ENCODE measurements at places on chromosomes 5 and 9.

DNA sequence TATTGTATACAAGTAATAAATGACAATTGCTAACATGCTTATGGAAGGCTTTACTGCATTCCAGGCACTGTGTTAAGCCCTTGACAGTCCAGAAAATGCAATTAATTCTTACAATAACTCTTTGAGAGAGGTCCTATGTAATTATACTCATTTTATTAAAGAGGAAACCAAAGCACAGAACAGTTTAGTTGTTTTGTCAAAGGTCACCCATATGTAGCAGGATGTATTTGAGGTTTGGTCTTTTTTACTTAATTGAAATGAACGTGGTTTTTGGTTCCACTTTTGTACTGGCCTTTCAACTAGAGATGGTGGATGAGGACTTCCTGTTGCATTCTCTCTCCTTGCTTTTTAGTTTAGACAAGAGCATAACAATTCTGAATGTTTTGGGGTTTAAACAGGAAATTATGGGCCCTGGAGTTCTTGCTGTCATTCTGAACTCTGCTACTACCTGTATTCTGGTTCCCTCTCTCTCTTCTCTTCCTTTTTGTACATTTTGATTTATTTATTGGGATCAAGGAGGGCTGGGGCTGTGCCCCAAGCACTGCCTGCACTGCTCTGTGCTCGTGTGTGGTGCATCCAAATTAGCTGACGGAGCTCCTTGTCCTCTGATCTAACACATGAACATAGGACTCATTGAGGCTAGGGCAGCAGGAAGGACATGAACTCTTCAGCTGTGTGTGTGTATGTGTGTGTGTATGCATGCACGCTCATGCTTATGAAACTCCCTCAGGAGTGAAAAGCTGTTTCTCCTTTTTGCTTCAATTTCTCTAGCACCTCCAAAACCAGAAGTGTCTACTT lies 47.4 kb downstream of the SLC28A3 start:
- DNase-seq, result no peak

DNA sequence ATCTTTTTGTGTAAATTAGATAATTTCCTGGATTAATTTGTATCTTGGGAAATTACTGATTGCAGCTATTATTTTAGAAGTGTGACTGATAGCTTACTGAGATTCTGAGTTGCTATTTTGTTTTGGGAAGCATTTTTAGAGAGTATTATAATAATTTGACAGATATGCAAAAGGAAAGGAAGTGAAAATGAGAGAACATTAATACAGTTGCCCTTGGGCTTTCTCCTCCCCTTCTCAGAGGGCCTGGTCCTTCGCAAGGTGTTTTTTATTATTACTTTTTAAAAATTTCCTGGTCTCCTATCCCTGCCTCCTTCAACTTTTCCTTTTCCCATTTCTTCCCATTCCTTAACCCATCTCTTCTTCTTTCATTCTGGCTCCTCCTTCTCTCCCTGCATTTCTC lies 32.6 kb downstream of the UBAP1 start:
- DNase-seq, result no peak

DNA sequence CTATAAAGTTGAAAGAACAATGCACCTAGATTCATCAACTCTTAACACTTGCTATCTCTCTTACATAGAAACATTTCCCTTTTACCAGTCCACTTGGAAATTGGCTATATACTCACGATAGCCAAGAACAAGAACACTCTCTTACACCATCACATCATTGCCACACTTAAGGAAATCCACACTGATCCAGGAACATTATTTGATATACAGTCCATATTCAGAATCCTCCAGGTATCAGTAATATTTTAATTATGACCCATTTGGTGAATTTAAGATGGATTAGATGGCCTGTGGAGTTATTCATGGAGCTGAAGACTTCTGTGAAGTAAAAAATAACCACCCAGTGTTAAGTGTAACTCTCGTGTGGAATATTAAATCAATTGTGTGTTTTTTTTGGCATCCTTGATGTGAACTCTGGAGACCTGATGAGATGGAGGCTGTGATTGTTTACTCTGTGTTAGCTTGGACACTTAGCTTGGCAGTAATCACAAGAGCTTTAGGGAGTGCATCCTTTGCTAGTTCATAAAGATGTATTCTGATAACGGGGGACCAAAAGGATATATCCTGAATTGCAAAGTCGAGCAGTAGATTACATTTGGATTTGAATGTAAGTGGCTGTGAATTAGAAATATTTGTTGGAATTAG lies 52.0 kb upstream of the ABL1 start:
- no peak for DNase-seq

DNA sequence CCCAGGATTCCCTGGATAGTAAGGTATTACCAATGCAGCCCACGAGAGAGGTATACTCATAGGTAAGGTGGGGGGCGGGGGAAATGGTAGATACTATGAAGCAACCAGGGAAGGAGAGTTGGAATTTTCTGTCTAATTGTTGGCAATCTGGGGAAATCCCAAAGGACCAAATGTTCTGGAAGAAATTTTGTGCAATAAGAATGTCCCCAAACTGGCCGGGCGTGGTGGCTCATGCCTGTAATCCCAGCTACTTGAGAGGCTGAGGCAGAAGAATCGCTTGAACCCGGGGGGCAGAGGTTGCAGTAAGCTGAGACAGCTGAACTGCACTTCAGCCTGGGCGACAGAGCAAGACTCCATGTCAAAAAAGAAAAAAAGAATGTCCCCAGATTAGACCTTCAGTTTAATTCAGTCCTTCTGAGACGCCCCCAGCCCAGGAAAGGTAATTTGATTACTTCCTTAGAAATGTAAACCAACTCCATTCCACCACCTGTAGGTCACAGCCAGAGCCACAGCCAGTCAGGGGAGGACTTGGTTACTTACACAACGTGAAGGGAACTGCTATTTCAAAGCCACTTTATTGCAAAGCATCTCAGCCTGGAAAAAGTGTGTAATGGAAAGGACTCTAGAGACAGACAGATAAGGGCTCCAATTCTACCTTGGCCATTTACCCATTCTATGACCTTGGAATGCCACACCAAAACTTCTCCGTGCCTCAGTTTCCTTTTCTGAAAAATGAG lies 50.0 kb upstream of the KLF4 start:
- peak; percentile 26 for DNase-seq

- no peak for DNase-seq
Observed at GRCh38 chr9:74755355-74755754, 132.4 kb downstream of the TRPM6 start.

All from T47D (cell line).